GM23338 (cell line): ENCODE measurements at places on chromosomes 4 and X.

- no peak overlapping the region for H3K27ac ChIP-seq
- no peak overlapping the region for H3K4me3 ChIP-seq
- no peaks in the 10 kb centered on the region for H3K36me3 ChIP-seq
- DNase-seq = no peak
- H3K4me1 ChIP-seq = peaks cover 7% of the 10 kb centered on the region; the same call in 1 of the 2 replicates
Observed at GRCh38 chr4:98210281-98210680, 50.9 kb upstream of the RAP1GDS1 start.

DNA sequence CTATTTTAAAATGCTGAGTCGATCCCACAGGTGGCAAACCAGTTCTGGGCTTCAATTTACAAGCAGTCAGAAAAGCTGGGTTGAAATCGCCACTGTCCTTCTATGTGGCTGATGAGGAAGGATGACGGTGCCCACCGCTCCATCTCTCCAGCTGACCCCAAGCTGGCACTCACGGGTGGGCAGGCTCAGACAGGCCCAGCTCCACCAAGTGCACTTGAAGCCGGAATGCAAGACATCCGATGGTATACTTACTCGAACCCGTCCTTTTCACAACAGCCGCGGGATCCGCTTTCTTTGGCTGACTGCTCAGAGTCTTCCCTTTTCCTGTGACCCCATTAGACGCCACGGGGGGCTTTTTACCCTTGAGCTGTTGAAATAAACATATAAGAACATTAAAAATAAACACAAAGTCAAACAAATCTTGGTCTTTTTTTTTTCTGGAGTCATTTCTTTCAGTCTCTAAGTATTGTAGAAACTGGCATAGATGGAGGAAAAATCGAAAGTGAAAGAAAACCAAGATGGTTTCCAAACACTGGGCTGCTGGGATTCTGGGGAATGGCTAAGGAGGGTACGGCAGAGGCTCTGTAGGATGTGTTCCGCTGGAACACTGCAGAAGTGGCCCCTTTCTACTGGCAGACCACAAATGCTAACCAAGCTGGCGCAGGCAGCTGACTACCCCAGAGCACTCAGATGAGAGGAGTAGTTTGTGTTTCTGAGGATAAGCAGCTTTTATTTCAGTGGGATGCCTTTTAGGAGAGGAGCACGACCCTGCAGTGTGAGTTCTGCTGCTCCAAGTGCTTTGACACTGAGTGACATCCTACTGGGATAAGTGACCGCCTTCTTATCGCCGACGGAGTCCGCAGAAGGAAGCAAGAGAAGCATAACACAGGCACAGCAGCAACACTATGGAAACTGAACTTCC lies 160.9 kb downstream of the AFAP1 start:
- no peak for DNase-seq
- no peak overlapping the region for H3K4me3 ChIP-seq
- H3K27me3 ChIP-seq = no peaks in the 10 kb centered on the region
- H3K4me1 ChIP-seq = peaks cover 6% of the 10 kb centered on the region; the same call in 1 of the 2 replicates

DNA sequence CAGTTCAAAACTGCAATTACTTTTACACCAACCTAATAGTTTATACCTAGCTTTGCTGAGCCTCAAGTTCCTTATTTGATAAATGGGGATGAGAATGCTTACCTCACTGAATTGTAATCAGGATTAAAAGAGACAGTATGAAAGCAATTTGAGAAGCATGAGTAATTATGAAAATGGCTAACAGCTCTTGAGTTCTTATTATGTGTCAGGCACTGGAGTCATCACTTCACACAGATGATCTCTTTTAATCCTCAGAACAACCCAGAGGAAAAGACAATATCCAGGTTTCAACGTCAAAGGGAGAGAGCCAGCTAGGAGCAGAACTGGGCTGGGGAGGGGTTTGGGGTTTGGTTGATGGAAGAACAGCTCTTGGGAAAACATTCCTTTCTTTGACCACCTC lies 221.0 kb upstream of the NWD2 start:
- no peak overlapping the region for H3K4me3 ChIP-seq
- no peaks in the 10 kb centered on the region for H3K27me3 ChIP-seq
- H3K27ac ChIP-seq = no peak overlapping the region
- H3K4me1 ChIP-seq = no peaks in the 10 kb centered on the region
- H3K36me3 ChIP-seq = no peaks in the 10 kb centered on the region
- DNase-seq = no peak

- DNase-seq = no peak
- H3K27ac ChIP-seq = no peak overlapping the region
- H3K4me3 ChIP-seq = no peak overlapping the region
- no peaks in the 10 kb centered on the region for H3K36me3 ChIP-seq
- no peaks in the 10 kb centered on the region for H3K4me1 ChIP-seq
- no peaks in the 10 kb centered on the region for H3K27me3 ChIP-seq
Observed at GRCh38 chr4:141905751-141906150, 269.4 kb downstream of the IL15 start.

- no peaks in the 10 kb centered on the region for H3K4me1 ChIP-seq
- H3K36me3 ChIP-seq = peaks cover 13% of the 10 kb centered on the region; the same call in 1 of the 2 replicates
- no peak for DNase-seq
- no peak overlapping the region for H3K4me3 ChIP-seq
- no peak overlapping the region for H3K27ac ChIP-seq
- no peaks in the 10 kb centered on the region for H3K27me3 ChIP-seq
Observed at GRCh38 chr4:88489100-88489761, 32.3 kb downstream of the HERC5 start.

DNA sequence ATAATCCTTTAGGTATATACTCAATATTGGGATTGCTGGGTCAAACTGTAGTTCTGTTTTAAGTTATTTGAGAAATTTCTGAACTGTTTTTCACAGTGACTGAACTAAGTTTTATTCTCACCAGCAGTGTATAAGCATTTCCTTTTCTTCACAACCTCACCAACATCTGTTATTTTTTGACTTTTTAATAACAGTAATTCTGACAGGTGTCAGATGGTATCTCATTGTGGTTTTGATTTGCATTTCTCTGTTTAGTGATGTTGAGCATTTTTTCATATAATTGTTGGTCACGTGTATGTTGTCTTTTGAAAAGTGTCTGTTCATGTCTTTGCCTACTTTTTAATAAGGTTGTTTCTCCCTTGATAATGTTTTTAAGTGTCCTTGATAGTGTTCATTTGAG lies 112.6 kb downstream of the LINC00632 start:
- no peaks in the 10 kb centered on the region for H3K36me3 ChIP-seq
- no peak overlapping the region for H3K27ac ChIP-seq
- no peak overlapping the region for H3K4me3 ChIP-seq
- H3K4me1 ChIP-seq = 0 out of 2 replicates have a peak, but pooled peaks cover 11% of the 10 kb centered on the region
- DNase-seq = no peak

- no peaks in the 10 kb centered on the region for H3K36me3 ChIP-seq
- no peaks in the 10 kb centered on the region for H3K27me3 ChIP-seq
Observed at GRCh38 chr4:111398906-111399330, 746.3 kb upstream of the FAM241A start.

DNA sequence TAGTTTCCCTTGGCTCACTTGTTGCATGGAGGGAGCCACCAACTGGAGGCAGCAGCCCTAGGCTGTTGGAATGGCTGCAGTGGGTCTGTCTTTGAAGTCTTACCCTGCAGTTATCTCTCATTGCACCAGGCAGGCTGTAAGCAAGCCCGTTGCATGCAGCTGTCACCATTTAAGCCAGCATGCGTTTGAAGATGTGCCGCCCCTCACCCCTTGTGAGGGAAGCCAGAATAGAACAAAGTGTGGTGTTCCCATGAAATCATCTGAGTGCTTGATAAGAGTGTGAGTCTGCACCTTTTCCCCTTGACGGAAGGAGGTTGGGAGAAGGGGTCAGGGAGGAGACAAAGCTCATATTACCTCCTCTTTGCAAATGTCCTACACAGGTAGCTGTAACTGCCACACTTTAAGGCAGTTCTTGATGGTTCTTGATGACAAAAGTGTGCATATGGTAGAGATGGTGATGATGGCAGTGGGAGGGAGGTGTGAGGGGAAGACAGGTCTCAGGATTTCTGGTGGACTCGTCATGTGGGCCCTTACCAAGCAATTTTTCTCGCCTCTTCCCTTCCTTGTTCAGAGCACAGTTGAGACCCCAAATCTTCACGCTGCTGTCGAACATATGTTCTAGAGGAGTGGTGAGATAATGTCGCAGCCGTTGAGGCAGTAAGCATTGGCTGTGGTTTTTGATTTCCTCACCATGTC lies 191.4 kb upstream of the LEF1 start:
- H3K4me3 ChIP-seq = no peak overlapping the region
- H3K27ac ChIP-seq = no peak overlapping the region
- no peak for DNase-seq

GRCh38 chr4:124331781-124332180 lies 380.8 kb downstream of the ANKRD50 start:
- H3K27ac ChIP-seq = no peak overlapping the region
- no peaks in the 10 kb centered on the region for H3K4me1 ChIP-seq
- no peaks in the 10 kb centered on the region for H3K27me3 ChIP-seq
- H3K4me3 ChIP-seq = no peak overlapping the region

DNA sequence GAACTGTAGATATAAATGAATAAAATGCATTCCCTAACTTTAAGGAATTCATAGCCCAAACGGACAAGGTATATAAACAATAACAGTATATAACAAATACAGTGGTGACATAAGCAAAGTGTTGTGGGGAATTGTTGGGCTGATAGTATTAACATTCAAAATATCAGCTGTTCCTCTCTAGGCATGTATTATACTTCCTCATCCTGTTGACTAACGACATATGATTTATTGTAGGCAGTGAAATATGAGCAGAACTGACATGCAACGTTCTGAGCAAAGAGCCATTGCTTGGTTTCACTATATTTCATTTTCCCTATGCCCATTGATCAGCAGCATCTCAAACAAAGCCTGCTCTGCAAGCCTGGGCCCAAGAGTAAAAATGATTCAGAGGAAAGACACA lies 143.9 kb downstream of the PTCHD1 start:
- no peak overlapping the region for H3K27ac ChIP-seq
- no peaks in the 10 kb centered on the region for H3K4me1 ChIP-seq
- H3K36me3 ChIP-seq = no peaks in the 10 kb centered on the region
- no peak overlapping the region for H3K4me3 ChIP-seq
- DNase-seq = no peak
- no peaks in the 10 kb centered on the region for H3K27me3 ChIP-seq

- no peaks in the 10 kb centered on the region for H3K27me3 ChIP-seq
- H3K4me1 ChIP-seq = no peaks in the 10 kb centered on the region
- no peak for DNase-seq
Observed at GRCh38 chr4:31307029-31307428, 586.9 kb downstream of the PCDH7 start.

DNA sequence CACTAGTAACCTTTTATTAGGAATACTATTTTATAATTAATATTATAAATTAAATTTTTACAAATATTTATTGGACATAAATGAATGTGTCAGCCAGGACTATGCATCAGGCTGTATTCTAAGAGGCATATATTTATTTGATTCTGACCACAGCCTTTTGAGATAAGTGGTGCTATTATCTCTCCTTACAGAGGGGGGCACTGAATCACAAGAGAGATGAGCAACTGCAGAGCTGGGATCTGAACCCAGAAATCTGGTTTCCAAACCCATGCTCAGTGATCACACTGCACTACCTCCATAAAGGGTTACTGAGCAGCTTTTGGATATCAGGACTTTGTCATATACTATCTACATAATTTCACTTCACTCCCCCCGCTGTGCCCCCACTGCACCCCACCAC lies 322.0 kb downstream of the TMA16 start:
- no peak overlapping the region for H3K27ac ChIP-seq
- H3K4me3 ChIP-seq = no peak overlapping the region
- no peaks in the 10 kb centered on the region for H3K27me3 ChIP-seq
- DNase-seq = peak; percentile 30
- no peaks in the 10 kb centered on the region for H3K36me3 ChIP-seq
- peaks cover 4% of the 10 kb centered on the region; the same call in 1 of the 2 replicates for H3K4me1 ChIP-seq

GRCh38 chrX:105882581-105883275 lies 60.4 kb downstream of the NRK start:
- H3K4me3 ChIP-seq = no peak overlapping the region
- H3K4me1 ChIP-seq = no peaks in the 10 kb centered on the region
- no peak for DNase-seq
- no peak overlapping the region for H3K27ac ChIP-seq

- no peaks in the 10 kb centered on the region for H3K36me3 ChIP-seq
- H3K4me1 ChIP-seq = no peaks in the 10 kb centered on the region
- no peaks in the 10 kb centered on the region for H3K27me3 ChIP-seq
- H3K27ac ChIP-seq = no peak overlapping the region
Observed at GRCh38 chr4:1512738-1513660, 106.8 kb upstream of the NKX1-1 start.

DNA sequence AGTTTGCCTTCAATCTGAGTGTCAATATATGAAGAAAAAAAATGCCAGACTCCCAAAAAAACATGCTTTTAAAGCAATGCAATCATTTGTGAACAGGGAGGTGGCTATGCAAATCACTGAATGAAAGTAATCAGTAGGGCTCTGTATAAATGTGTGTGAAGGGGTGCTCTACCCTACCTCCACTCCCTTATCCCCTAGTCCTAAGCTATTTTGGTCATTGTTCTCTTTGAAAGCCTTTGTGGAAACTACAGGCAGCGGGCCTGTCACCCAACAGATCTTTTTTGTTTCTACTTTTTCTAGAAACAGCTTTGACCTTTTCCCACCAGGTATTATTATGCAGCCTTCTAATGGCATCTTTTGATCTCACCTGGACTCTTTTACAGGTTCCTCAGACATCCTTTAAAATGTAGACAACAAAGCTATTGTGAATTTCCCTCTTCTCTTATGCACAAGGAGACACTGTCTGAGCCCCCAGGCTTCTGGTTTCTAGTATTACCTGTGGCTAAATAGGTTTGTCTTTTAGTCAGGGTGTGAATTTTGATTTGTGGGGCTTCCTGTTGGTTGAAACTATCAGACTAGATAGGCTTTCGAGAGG lies 9.2 kb downstream of the BOD1L1 start:
- no peaks in the 10 kb centered on the region for H3K4me1 ChIP-seq
- no peaks in the 10 kb centered on the region for H3K27me3 ChIP-seq
- peaks cover 25% of the 10 kb centered on the region for H3K36me3 ChIP-seq
- H3K4me3 ChIP-seq = no peak overlapping the region

DNA sequence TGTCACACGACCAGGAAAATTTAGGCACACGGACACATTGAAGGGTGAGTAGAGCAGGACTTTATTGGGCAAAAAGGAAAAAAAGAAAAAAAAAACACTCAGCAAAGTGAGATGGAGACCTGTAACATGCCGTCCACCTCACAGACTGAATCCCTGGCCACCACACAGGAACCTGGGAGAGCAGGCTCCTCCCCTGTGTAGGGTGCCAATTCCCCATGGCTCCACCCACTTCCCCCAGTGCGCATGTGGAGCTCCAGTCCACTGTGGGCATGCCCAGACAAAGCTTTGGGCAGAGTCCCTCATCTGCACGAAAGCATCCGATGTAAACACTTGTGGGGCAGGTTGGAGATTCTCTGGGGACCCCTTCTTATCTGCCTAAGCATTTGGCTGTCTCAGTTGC lies 23.6 kb upstream of the CBR4 start:
- no peaks in the 10 kb centered on the region for H3K27me3 ChIP-seq
- no peak for DNase-seq
- H3K36me3 ChIP-seq = no peaks in the 10 kb centered on the region
- H3K4me1 ChIP-seq = peaks cover 4% of the 10 kb centered on the region
- H3K27ac ChIP-seq = no peak overlapping the region
- H3K4me3 ChIP-seq = no peak overlapping the region

DNA sequence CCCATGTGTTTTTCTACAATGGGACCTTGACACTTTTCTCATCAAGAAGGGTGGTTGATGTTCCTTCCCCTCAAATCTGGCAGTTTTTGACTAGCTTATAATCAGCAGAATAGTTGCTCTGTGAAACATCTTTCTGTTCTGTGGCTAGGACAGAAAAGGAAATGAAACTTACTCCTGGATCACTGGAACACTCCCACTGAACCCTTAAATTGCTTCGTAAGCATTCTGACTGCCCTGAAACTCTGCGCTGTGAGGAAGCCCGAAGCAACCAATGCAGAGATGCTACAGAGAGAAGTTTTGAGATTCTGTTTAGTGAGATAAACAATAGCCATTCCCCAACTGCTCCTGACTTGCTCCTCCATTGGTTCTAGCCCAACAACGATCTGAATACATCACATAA lies 602.2 kb downstream of the CENPC start:
- H3K27me3 ChIP-seq = no peaks in the 10 kb centered on the region
- DNase-seq = no peak
